Left renal cortex interstitium (tissue), 4 donors: ENCODE measurements at places on chromosomes 6 and 20. TPM values are rescaled to one million over a fixed set of nuclear protein-coding genes. Genes with fewer than 3 reads are reported as not detected.

DNA sequence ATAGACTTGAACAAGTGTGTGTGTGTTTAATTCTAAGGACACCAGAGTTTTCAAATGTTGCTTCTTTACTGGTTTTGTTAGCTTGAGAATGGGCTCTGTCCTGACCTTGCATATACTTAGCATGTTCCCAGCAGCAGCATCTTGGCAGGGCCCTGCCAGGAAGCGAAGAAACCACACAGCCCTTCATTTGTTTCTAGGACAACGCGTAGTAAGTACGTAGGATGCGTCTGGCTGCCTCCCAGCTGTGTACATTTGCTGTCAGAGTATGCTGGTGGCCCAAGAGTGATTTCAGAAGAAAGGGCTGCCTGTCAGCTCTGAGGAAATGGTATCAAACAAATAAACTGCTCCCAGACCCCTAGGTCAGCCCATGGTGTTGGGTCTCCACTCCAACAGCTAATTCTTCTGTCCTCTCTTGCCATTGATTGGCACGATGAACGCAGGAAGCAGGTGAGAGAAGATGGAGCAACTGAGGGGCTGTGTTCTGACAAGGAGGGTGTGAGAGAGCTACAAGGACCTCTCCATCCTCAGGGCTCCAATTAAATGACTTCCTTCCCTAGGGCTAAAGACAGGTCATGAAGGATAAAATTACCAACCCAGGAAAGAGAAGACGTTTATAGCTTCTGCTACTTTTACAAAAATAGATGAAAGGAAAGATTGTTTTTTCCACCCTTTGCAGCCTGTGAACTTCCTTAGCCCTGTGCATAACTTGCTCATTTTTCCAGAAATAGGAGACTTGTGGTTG, 55.9 kb upstream of the HDDC2 start:
- DNase-seq, result no peak

The ABCC10 gene
- polyA plus RNA-seq, result 18.7 TPM

The RARS2 gene
- polyA plus RNA-seq, result 59.7 TPM

DNA sequence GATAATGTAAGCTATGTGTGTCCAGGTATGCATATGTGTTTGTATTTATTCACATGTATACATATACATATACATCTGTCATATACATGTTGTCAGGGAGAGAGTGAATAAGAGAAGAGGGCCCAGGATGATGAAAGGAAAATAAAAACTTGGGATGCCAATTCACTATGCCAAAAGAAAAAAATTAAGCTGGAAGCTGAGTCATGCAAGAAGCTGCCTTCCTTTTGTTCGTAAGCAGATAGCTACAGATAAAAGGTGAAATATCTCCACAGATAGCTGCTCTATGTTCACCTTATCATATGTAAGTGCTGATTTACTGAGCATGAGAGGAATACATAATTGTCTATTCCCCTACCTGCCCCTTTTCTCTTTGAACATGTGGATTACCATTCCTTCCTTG, 579.9 kb downstream of the EPM2A start:
- no peak for DNase-seq

DNA sequence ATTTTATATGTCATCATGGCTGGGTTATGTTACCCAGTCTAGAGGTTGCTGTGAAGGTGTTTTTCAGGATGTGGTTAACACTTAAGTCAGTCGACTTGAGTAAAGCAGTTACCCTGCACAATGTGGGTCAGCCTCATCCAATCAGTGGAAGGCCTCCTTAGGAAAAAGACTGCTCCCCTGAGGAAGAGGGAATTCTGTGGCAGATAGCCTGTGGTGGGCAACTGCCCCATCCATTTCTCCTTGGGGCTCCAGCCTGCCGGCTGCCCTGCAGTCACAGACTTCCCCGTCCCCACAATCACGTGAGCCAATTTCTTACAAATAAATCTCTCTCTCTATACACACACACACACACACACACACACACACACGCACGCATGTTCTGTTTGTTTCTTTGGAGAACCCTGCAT, 34.5 kb upstream of the MPC1 start:
- no peak for DNase-seq

The TDRD6 gene
- 1.4 TPM for polyA plus RNA-seq

GRCh38 chr6:116314878-116315277, 35.1 kb upstream of the TSPYL1 start:
- DNase-seq, result no peak

DNA sequence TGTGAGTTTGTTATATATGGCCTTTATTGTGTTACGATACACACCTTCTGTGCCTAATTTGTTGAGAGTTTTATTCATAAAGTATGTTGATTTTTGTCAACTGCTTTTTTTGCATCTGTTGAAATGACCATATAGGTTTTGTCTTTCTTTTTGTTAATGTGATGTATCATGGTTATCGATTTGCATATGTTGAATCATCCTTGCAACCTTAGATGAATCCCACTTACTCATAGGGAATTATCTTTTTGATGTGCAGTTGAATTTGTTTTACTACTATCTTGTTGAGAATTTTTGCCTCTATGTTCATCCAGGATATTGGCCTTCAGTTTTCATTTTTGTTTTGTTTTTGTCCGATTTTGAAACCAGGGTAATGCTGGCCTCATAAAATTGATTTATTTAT, 45.7 kb upstream of the TPD52L1 start:
- no peak for DNase-seq

DNA sequence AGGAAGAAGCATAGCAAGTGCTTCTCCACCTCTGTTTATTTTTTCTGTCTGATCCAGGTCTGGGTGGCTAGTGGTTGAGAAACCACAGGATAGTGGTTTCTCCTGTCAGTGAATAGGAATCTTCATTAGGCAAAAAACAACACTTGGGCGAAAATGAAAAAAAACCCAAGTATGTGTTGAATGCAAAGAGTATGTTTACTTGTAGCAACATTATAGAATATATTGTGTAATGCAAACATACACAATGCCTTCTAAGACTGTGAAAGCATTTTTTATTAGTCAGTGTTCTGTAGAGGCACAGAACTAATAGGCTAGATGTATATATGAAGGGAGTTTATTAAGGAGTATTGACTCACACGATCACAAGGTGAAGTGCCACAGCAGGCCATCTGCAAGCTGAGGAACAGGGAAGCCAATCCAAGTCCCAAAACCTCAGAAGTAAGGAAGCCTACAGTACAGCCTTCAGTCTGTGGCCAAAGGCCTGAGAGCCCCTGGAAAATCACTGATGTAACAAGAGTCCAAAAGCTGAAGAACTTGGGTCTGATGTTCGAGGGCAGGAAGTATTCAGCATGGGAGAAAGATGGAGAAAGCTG, 111.1 kb downstream of the UST start:
- DNase-seq, result no peak

DNA sequence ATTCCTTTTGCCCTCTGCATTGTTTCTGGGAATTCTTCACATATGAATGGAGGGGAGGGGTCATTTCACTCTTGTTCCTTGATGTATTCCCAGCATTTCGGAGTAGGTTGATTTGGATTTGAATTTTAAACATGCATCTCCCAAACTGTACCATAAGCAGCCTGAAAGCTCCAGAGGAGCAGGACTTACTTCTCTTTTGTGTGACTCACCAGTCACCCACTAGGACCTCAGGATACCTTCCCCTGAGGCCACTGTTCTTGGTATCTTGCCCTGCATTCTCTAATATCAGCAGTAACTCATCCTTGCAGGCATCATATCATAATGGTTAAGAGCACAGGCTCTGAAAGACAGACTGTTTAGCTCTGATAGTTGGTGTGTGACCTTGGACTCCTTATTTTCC, 703 bp downstream of the MRPL2 start:
- no peak for DNase-seq

The NDRG3 gene
- polyA plus RNA-seq, result 32.2 TPM

GRCh38 chr6:135604035-135604860, 106.7 kb upstream of the AHI1 start:
- no peak for DNase-seq

DNA sequence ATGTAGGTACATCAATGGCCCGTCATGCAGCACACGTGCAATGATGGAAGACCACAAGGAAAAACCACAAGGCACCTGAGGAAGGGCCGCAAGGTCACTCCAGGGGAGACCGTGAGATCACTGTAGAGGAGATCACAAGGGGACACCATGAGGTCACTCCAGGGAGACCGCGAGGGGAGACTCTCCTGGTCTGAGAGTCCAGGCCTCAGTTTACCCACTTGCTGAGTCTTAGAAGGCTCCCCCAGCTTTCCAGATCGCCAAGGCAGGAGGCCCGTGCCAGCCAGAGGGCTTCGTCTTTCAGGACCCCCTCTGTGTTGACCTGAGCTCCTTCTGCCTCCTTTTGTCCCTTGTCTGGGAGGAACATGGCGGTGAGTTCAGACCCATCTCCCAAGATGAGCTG, 232.2 kb downstream of the ERMARD start:
- DNase-seq, result no peak

The SCRT2 gene
- 0.08 TPM for polyA plus RNA-seq

DNA sequence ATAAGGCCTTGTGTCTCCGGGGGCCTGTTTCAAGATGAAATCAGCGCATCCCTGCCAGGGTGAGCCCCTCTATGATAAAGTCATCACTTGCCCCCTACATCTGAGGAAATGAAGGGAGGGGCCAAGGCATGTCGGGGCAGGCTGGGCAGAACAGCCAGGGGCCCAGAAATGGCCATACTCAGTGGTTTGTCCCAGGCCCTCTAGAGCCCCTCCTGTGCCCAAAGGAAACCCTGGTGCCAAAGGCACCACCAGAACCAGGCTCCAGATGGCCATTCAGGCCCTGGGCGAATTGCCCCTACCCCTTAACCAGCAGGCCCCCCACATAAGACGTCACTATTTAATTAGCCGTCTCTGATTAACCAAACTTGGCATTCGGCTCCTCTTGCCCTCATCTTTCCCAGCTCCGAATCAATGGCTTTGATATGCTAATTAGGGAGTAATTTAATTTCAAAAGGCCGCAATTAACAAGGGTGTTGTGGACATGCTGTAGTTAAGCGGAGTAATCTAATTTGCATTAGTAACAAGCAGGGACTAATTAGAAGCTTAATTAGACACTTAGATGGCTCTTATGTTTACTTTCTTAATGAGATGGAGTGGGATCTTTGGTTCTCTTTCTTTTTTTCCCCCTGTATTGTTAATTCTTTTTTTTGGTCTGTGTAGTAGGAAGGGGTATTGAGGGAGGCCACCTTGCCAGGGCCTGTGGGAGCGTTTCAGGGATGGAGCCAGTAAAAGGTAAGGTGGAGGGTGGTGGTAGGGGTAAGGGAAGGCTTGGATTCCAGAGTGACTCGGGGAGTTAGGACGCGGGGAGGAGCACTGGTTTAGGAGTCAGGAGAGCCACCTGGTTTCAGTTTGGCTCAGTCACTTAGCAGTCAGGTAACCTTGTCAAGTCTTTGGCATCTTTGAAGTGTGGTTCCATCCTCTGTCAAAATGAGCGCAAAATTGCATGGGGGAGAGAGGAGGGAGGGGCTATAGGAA, 9.4 kb downstream of the FOXP4 start:
- no peak for DNase-seq

The PCMTD2 gene
- polyA plus RNA-seq, result 183 TPM

The PMEPA1 gene
- polyA plus RNA-seq, result 25.6 TPM

The DDX43 gene
- 0.95 TPM for polyA plus RNA-seq

The ATP5F1E gene
- 168 TPM for polyA plus RNA-seq

- no peak for DNase-seq
Observed at GRCh38 chr6:111477481-111477938, 5.5 kb downstream of the REV3L start.

The ETV7 gene
- polyA plus RNA-seq, result 0.17 TPM

DNA sequence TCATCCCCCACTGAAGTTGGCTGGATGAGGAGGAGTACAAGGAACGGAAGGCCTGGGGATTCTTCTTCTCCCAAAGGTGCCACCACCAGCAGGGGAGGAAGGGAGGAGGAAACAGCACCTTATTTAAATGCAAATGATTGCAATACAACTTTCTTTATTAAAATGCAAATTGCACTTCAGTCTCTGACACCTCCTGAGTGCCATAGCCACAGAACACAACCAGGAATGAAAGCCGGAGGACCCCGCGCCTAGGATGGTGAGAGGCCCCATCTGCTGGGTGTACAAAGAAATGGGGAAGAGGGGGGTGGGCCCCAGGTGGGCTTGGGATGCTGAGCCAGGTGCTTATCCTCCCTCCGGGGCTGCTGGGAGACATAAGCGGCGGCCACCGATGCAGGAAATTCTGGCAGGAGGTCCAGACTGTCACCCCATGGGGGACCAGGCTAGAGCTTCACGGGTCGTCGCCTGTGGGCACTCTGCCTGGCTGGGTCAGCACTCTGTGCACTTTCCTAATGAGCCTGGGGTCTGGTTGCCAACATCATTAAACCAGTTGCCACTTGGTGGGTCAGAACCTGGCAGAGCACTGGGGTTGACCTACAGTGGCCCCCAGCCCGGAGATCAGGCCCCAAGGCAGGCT, 154.2 kb upstream of the MLN start:
- DNase-seq, result no peak

DNA sequence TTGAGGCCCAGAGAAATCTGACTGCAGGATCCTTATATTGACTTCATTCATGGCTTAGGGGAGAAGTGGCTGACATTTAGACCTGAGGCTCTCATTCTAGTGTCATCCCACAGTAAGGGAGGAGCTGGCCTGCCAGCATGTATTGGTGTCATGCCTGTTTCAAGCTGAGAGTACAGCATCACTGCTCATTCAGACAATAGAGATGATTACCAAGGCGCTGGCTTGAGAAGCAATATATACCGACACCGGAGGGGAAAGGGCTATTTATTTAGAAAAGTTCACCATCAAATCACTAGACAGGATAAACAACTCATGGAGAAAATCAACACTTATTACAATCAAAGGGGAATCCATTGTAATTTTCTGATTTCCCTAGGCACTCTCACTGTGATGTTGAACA, 84.4 kb upstream of the HDAC2 start:
- no peak for DNase-seq

- DNase-seq, result no peak
Observed at GRCh38 chr6:120826253-120826652, 508.0 kb downstream of the TBC1D32 start.
